Fibroblast of lung (primary cell): ENCODE measurements at places on chromosomes 16 and 17.

- DNase-seq = peak; percentile 79
These were observed 9.6 kb upstream of the EIF1 start for GRCh38 chr17:41678907-41679739.

- peak; percentile 23 for DNase-seq
These were observed 46.4 kb downstream of the GDPD1 start for GRCh38 chr17:59266745-59267144.

DNA sequence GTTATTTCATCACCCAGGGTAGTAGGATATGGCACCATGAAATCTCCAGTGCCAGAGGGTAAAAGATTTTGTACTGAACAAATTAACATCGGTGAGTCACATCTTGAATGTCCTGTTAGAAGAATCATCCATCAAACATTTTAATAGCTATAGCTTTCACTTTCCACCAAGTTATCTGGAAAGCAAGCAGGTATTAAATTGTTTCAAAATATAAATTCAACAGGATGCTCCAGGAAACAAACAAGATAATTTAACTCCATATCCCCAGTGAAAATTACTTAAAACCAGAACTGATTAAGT, 2.4 kb downstream of the VEZF1 start:
- DNase-seq = peak; percentile 54

- DNase-seq = no peak
These were observed 383 bp downstream of the ZNF598 start for GRCh38 chr16:2009164-2009711.

DNA sequence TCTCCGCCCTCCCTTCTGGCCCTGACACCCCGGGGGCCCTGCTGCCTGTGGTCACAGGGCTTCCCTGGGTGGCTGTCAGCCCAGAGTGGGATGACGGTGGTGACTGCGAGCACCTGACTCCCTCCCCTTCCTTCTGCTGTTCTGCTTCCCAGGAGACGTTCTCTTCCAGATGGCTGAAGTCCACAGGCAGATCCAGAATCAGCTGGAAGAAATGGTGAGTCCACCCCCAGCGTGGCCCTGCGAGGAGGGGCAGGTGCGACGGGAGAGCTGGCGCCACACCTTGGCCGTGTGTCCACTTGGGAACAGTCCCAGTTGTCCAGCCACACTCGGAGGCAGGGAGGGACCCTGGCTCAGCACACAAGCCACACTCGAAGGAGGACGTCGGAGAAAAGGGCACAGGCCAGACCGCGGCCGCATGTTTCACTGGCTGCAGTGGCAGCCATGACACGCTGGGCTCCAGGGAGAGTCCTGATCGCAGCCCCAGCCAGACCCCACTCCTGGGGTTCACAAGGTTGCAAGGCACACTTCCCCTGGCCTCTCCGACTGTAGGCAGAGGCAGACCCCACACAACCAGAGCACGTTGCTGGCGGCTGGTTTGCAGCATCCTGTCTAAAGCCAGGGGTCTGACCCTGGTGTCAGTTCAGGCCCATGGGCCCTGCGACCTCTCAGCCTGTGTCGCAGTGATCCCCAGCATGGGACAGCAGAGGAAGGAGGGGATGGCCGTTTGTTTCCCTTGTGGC, 49.9 kb downstream of the BAIAP2 start:
- no peak for DNase-seq

DNA sequence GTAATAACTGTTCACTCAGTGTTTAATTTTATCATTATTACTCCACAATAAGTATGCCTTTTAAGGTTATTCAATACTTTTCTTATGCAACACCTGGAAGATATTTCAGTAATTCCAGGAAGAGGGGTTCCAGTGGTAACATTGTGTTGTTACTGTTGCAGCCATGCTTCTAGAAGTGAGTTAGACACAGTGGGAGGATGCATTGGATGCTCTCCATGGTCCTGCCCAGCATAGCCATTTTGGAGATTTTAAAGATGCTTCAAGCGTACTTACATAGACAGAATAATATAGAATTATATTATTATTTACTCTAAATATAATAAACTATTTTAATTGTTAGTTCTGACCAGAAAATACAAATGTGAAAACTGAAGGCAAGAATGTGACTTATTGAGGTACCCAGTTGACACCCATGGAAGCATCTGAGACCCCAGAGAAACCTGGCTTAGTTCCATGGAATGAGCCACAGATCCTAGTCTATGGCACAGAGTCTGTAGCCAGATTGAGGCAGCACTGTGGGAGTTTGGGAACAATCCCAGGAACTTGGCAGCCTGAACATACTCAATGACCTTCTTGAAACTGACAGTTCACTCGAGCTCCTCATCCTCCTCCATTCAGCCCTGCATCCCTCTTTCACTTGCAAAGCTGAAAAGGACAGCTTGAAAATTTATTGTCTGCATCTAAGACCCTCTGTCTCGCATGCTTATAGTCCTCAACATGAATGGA, 190.1 kb upstream of the HS3ST4 start:
- no peak for DNase-seq

GRCh38 chr16:89922477-89922883, 662 bp upstream of the TUBB3 start:
- peak; percentile 92 for DNase-seq

- DNase-seq = no peak
These were observed 3.9 kb downstream of the HIRIP3 start for GRCh38 chr16:29991571-29991904.

DNA sequence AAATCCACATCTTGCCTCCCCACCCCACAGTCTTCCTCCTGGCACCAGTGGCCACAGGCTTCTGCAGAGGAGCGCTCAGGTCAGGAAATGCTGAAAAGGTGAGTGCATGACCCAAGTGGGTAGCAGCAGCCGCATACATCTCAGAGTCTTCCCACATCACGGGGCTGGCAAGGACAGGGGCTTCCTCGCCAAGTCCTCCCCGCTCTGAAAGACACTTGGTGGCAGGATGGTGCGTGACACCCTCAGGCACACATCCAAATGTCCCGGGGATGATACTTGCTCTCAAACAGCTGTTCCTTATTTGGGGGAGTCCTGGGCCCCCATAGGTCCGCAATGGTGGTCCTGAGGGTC, 8.8 kb upstream of the SLC16A5 start:
- DNase-seq = no peak
